ENCODE measurements at places on chromosomes 4 and X.

- DNase-seq, result no peak
These were observed 13.8 kb downstream of the ADD1 start for GRCh38 chr4:2857349-2857927.

- DNase-seq, result no peak
These were observed 87.3 kb upstream of the WDR1 start for GRCh38 chr4:10203851-10204250.

GRCh38 chrX:64580035-64580434 lies 184.8 kb upstream of the MTMR8 start:
- DNase-seq, result no peak

DNA sequence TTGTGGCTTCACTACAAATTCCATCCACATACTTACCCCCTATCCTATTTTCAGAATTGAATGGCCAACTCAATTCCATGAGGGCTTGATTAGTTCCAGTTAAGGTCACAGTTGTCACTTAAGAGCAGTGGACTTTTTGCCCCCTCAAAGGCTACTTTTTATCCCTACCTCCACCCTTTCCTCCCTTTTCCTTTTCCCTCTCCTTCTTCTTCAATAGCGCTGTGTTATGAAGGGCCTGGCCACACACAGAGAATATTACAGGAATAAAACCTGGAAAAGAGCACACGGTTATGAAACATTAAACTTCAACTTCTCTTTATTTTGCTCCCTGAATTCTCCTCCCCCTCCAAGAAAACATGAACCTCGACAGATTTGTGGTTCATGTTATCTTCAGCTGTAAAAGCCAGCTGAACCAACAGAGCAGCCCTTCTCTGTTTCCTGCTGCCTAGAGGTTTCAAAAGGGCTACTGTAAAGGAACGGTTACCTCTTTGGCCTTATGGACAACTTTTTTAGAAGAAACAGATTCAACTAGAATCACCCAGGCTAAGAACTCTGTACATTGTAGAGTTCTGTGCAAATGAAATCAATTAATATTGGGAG lies 87.0 kb upstream of the RPL34 start:
- no peak for DNase-seq

GRCh38 chr4:127055357-127055756 lies 577.4 kb upstream of the INTU start:
- no peak for DNase-seq

DNA sequence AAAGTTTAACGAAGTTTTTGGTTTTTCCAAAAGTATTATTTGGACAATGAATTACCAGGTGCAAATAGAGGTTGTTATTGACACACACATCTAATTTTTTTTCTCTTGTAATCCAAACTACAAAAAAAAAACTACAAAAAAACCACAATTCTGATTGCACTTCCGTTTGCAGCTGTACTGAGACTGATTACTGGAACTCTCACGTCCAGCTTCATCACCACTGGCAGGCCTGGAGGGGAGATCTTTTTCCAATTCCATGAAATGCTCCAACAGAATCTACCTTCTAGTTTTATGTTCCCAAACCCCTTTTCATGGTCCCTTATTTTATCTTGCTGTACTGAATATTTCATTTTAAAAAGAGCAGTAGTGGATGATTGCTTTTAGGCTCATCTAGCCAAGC lies 1118.3 kb downstream of the C4orf33 start:
- DNase-seq, result no peak

DNA sequence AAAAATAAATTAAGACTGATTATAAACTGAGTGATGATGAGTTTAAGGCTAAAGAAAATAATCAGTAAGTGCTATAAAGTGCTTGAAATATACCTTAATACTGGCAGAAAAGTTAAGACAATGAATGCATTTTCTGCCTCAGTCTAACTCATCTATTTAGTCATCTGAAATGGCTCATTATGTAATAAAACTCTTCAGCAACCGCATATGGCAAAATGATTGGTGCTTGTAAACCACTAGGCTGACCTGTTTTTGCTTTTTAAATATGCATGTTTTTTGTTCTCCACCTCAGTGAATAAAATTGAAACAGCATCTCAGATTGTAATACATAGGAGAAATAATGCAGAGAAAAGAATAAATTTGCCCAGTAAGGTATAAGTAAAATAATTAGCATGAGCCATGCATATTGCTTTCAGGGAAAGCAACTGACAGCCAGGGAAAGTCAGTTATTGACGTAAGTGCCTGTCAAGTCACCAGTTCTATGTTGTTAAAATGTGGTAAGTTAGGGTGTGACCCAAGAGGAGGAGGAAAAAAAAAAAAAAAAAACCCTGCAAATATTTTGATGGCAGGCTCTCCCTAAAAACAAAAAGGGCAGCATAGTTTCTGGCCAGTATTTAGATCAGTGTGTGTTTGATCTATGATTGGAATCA lies 167.5 kb downstream of the PALLD start:
- no peak for DNase-seq

- DNase-seq, result no peak
These were observed at the start of gene PGRMC2 for GRCh38 chr4:128287141-128287870. TSS of gene PGRMC2 (minus strand) at chr4:128287813. CDS start at chr4:128287790, 23 bp downstream.

DNA sequence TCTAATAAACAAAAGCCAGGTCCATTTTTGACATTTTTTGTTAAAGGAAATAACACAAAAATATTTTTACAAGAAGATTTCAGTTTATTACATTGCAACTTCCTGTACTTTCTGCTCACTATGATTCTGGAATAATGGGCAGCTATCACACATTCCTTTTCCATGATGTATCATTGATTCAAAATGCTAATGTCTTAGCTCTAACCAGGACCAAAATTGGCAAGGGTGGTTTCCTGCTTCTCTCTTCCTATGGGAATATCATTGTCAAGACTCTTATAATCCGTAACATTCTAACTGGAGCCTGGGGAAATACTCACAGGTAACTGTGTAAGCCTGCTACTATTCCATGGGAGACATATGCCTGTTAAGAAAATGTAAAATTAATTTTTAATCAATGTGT lies 218.6 kb downstream of the DCAF12L2 start:
- no peak for DNase-seq

- no peak for DNase-seq
These were observed 172.3 kb upstream of the TRPC5 start for GRCh38 chrX:112254896-112255295.

DNA sequence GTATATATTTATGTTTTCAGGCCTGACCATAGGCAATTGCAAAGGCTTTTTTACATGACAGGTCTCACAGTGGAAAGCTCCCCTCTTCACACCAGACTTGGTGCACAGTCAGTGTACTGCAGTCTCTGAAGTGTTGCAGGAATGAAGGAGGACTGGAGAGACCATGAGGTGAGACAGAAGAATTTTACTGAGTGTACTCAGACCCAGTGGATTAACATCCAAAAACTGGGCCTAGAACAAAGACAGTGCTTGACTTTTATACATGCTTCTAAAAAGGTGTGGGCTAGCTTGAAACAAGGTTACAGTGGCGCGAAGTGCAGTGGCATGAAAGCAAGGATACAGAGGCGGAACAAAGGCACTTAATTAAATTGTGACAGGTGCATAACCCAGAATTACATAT lies 822.9 kb downstream of the RAPGEF2 start:
- no peak for DNase-seq

DNA sequence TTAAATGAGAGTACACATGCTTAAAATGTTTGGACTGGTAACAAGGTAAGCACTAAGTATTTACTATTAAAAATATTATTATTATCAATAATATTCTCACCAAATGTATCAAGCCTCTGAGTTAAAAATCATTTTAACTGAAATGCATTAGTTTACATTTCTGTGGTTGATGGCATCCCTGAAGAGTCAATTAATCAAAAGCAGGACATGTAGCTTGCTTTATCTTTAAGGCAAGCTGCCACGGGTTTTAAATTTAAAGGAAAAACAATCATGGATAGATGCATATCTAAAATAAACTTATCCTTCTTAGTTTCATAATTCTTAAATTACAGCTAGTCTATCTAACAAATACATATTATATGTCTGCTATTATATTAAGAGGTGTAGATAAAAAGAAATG lies 584.8 kb upstream of the INTU start:
- DNase-seq, result no peak

DNA sequence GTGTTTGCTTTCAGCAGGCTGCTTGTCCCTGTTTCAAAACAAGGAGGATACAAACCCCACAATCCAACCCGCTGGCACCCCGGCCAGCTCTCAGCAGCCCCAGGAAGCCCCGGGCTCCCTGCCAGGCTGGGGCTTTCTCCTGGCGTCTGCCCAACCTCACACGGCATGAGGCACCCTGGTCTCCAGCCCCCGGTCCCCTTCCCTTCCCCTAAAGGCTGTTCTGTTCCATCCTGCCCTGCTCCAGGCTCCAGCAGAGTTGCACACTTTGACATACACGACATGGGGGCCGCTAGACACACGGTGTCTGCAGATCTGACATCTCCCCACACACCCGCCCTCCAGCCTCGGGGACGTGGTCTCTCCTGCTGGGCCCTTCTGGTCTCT lies 107.7 kb upstream of the ADRA2C start:
- no peak for DNase-seq

GRCh38 chr4:19522966-19523365 lies 728.7 kb upstream of the SLIT2 start:
- DNase-seq, result no peak

GRCh38 chrX:70354716-70355115 lies 64.8 kb downstream of the KIF4A start:
- DNase-seq, result no peak

GRCh38 chrX:132353430-132353829 lies 134.2 kb upstream of the RAP2C start:
- no peak for DNase-seq

DNA sequence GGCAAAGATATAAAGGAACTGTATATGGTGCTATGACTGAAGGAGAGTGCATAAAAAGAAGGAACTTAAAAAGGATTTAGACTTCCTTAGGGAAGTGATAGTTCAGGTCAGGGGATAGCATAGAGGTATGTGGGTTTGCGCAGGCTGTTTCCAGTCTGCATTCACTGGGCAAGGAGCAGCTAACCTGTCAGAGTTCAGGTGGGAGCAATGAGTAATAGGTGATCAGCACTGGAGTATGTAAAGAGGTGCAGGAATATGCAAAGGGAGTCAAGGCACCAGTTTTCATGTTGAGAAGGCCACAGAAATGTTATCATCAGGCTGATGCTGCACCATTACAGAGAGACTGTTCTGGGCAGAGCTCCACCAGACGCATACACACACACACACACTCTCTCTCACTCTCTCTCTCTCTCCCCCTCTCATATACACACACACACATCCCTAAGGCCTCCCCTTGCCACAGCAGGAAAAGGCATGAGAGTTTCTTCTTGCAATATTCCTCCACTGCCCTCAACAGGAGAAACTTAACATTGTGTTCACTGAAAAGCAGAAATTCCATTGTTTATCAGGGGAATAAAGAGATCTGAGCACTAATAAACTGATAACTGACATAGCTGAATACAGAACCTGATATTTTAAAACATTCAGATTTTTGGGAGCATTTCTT lies 256.4 kb upstream of the GRID2 start:
- no peak for DNase-seq

GRCh38 chr4:8402181-8402597 lies 38.3 kb downstream of the ACOX3 start:
- no peak for DNase-seq

GRCh38 chr4:8410066-8410625 lies 30.4 kb downstream of the ACOX3 start:
- DNase-seq, result no peak

DNA sequence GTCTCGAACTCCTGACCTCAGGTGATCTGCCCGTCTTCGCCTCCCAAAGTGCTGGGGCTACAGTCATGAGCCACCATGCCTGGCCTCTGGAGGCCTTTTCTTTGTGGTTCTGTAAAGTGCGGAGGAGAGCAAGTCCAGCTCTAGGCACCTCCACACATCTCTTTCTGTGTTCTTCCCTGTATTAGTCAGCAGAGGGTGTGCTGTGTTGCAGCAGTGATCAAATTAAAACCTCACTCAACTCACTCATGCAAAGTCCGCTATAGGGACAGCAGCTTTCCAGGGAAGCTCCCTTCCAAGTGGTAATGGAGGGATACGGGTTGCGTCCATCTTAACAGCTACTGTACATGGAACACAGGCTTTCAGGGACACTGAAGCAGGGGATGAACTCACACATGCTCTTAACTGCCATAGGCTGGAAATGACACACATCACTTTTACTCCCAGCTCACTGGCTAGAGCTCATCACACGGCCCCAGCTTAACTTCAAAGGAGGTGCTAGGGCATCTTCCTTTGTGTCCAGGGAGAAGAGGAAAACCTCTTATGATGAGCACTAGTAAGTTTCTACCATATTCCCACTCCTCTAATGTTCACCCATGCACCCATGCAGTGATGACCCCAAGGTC lies 36.0 kb upstream of the CCNG2 start:
- DNase-seq, result no peak

DNA sequence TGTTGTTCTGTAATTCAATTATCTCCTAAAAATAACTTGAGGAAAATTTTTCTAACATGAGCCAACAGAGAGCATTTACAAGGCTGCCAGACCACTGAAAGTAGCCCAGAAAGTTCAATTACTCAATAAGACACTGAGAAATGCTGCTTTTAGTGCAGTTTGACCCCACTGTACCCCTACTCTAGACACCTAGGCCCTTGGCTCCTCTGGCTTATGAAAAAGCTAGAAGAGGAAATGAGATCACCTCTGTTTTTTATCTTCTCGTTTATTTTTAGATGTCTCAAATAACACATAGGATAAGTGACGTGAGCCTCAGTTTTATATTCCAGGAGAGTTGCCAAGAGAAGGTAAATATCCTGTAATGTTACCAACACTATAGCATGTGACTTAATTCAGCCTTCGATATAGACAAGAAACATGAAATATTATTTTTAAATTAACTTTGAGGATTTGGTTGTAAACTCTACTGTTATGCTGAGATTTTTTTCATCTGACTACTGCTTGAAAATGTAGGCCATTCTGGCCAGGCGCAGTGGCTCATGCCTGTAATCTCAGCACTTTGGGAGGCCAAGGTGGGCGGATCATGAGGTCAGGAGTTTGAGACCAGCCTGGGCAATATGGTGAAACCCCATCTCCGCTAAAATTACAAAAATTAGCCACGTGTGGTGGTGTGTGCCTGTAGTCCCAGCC lies 24.4 kb downstream of the TNIP3 start:
- no peak for DNase-seq

GRCh38 chrX:95754411-95754810 lies 930.2 kb upstream of the DIAPH2 start:
- no peak for DNase-seq
